ENCODE measurements at places on chromosomes 3 and 15.

DNA sequence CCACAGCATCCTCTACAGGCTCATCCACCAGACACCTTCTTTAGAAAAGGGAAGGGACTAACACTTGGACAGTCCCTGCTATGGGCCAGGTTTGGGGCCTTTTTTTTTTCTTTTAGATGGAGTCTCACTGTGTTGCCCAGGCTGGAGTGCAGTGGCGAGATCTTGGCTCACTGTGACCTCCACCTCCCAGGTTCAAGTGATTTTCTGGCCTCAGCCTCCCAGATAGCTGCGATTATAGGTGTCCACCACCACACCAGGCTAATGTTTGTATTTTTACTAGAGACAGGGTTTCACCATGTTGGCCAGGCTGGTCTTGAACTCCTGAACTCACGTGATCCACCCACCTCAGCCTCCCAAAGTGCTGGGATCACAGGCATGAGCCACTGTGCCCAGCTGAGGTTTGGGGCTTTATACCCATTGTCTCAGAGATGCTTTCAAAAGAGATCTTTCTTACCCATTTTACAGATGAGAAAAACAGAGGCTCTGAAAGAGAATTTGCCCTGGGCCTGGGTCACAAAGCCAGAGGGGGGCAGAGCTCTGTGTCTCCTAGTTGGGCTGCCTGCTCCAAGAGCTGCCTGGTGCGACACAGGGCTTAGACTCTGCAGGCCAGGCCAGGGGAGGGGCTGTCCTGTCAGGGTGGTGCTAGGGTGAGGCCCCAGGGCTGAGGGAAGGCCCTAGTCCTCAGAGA lies 11.6 kb downstream of the LINGO1 start:
- no peak for DNase-seq

DNA sequence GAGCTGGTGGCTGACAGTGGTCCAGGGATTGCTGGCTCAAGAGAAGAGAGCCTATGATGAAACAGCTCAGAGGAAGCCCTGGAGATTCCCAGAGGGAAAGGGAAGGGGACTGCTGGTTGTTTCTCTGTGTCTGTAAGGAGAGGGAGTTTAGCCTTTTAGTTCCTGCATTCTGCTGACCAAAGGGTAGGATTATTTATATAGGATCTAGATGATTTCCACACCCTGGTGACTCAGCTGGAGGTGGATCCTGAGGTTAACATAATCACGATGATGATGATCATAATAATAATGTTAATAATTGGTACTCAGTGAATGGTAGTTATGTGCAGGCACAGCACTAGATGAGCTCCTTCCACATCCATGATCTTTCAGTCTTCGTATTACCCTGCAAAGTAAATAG lies 144.9 kb downstream of the EPHB1 start:
- DNase-seq: no peak

- DNase-seq: no peak
Measured at GRCh38 chr15:89767411-89767915, 8.7 kb upstream of the MESP2 start.

DNA sequence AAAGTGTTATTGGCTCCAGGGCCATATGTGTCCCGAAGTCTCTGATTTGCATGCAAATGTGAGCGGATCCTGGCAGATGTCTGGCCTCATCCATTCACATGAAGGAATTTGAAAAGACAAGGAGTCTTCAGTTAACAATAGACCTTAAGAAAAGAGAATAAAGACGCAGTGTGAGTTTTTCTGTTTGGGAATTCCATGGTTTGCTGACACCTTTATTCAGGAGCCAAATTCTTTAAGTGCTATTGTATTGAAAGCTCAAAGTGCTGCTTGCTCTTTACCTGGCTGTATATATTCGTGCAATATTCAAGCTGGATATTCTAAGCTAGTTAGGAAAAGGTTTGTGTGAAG lies 2.2 kb downstream of the LRRN1 start:
- no peak for DNase-seq

DNA sequence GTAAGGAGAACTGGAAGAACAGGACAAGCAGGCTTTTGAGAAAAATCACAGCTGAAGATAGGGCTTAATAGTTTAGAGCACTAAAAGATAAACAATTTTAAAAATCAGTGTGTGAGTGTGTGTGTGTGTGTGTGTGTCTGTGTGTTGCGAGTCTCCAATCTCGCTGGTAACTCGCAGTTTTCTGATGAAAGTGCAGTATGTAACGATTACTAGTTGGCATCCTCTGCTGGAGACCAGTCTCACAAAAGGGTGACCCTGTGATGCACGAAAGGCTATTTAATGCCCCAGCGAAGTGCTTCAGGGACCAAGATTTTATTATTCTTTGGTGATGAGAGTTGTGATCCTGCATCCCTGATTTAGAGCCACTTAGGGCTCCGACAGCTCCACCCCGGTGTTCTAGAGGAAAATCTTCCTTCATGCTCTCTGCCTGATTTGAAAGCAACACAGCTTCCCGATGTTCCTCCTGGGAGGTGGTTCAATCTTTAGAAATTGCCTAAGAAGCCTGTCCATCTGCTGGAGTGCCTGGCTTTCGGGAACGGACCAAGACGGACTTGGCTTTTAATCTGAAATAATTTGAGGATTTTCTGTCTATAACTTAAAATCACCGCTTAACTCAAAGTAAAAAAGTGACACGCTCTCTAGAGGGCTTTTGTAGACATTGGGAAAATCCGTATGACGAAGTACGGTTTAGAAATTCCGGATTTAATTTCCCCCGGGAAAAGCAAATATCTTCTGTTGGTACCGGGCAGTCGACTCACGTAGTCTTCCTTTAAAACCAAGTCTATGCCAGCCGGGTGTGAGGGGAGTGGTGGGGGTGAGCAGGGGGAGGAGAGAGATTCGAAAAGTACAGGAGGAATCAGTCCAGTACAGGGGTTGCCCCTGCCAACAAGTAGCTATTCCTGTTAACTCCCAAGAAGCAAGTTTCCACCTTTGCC lies 1.1 kb upstream of the ALCAM start:
- DNase-seq: no peak

GRCh38 chr15:34851751-34852150 lies 56.4 kb upstream of the ACTC1 start:
- no peak for DNase-seq

DNA sequence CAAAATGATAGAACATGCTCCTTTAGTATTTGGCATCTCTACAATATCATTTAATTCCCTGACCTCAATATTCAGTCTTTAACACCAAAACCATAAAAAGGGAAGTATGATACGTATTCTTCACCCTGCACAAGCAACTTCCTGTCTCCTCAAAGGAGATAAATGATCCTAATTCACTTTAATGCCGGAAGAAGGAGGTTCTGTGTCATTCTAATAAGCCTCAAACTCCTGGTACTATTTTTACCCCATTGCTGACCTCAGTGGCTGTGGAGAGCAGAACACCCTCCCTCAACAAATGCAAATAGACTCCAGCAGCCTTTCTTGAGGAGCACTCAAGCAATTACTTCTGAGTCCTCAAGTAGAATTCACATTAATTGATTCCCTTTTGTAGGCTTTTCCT lies 173.3 kb downstream of the TMEM108 start:
- no peak for DNase-seq

GRCh38 chr3:136078421-136079364 lies 113.2 kb downstream of the PPP2R3A start:
- peak; percentile 15 for DNase-seq

- DNase-seq: no peak
Measured at GRCh38 chr3:41001556-41001955, 197.7 kb upstream of the CTNNB1 start.

DNA sequence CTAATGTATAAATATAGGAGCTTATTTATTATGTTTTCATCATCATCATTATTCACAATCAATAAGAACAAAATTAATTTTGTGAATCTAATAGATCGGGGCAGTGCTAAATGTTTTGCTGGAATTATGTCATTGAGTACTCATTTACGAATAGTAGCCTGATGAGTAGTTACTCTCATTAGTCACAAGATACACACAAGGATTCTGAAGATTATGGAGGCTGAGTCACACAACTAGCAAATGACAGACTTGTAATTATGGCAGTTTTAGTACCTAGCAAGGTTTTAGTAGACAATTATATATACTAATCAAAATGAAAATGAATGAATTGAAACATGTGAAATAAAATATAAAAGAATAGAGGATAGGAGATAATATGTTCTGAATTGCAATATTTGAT lies 954.2 kb downstream of the CADM2 start:
- DNase-seq: no peak

DNA sequence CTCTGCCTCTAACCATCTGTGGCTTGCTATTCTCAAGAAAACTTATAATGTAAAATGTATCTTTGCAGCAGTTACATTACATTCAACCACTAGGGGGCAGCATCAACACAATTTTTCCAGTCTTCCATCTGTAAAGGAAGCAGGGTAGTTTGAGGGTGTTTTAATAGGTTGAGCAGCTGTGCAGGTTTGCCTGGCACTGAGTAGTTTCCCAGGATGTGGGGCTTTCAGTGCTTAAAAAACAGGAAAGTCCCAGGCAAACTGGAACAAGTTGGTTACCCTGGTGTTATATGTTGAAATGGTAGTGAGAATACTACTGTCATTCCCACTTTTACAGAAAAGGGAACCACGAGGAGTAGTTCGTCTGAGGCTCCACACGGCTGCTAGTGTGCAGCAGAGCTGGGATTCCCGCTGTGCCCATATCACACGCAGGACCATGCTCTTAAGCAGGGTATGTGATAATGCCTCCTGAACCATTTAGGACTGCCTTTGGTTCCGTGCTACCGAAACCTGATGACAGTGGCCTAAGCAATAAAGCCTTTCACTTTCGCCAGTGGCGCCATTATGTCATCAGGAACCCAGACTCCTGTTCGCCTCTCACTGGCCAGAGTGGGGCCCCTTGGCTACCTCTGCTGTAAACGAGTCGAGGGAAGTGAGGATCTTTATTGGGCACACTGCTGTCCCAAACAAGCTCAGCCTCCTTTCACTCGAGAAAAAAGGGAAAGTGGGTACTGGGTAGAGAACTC lies 64.7 kb upstream of the ZBTB38 start:
- DNase-seq: peak; percentile 83

DNA sequence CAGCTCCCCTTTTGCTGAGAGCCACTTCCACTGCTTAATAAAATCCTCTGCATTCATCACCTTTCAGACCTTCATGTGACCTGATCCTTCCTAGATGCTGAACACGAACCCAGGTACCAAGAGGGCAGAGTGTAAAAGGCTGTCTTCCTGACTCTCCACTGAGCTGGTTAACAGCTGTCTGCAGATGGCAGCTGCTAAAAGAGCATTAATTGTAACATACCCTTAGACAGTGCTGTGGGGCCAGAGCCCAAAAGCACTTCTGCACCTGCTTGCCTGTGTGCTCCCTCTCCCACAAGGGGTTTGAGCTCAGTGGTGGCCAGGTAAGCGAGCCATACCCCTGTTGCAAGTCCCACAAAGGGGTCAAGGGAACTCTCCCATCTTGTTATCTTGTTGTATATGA lies 187.3 kb downstream of the UBE2E2 start:
- DNase-seq: no peak

- no peak for DNase-seq
Measured at GRCh38 chr3:19432669-19433068, 284.4 kb downstream of the KCNH8 start.

DNA sequence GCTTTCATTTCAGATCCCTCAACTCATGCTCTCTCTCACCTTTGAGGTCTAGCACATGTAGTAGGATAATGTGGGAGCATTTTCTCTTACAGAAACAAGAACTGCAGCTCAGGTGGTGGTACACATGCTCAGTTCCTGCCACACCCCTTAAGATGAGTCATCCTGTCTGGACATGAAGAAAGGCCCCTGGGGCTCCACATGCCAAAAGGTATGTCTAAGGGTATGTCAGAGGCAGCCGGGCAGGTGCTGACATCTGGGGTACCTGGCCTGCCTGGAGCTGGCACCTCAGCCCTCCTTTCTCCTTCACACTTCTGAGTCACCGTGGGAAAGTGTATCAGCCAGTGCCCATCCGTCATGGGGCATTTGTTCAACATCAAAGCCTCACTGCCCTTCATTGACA lies 209.9 kb downstream of the OCA2 start:
- DNase-seq: no peak

GRCh38 chr3:55804170-55805095 lies 317.3 kb upstream of the WNT5A start:
- no peak for DNase-seq

DNA sequence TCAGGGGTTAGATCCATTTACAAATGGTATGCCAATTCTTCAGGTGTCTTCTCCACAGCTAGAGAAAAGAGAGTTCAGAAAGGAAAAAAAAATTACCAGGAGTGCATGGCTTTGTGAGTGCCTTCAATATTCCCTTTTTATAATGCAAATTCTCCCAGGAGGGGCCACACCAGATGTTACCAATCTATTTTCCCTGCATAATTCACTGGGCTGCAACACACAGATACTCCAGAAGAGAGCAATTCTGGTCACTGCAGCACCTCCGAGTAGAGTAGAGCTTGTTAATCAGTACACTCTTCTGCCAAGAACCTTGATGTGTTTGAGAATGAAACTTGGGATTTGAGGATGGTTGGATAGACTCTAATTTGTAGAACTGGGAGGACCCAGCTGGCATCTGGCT lies 80.7 kb upstream of the SPRED1 start:
- DNase-seq: no peak

All from CD4-positive, alpha-beta T cell treated with Interleukin-6 at 100 ng/mL for 8 hours (primary cell).